ENCODE measurements at places on chromosomes 12 and 14.

DNA sequence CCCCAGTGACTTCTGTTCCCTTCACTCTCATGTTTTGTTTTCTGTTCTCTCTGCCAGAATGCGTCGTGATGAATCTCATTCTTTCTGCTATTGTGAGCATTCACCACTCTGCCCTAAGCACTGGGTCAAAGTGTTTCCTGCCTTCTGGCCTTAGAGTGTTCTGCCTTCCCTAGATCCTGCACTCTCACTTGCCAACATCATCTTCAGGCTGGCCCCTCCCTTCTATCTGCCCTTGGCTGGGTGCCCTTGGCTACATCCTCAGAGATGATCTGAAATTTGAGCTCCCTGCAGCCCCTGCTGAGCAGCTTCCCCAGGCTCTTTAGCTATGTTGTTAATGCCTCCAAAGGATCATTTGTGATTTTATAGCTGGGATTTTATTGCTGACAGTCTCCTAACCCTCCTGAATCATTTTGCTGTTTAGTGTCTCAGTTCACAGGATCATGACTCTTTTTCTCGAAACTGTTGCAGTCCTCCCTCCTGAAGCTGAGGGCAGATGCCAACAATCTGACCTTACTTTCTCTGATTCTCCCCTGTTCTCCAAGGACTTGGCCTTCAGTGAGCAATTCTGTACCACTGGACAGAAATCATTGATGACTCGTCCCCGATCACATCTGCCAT lies 4.5 kb downstream of the DHRS2 start:
- DNase-seq: no peak

GRCh38 chr14:71400871-71401321 lies 493.6 kb downstream of the PCNX1 start:
- no peak for DNase-seq

- no peak for DNase-seq
Measured at GRCh38 chr12:95548056-95548538, 3.2 kb downstream of the USP44 start.

DNA sequence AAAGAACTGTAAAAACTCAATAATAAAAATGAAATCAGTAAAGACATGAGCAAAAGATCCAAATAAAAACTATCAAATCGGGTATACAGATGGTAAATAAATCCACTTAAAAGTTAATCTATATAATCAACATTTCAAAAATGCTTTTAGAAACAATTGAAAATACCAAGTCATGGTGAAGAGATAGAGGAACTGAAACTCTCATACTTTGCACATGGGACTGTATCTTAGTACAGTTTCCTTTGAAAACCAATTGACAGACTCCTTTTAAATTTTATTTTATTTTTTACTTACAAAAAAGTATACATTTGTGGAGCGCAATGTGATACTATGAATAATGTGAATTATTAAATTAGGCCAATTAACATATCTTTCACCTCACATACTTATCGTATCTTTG lies 98.6 kb upstream of the FAR2 start:
- DNase-seq: no peak

Measured in posterior cingulate gyrus (tissue), 11 donors.